ENCODE measurements at places on chromosomes 11 and 22.

DNA sequence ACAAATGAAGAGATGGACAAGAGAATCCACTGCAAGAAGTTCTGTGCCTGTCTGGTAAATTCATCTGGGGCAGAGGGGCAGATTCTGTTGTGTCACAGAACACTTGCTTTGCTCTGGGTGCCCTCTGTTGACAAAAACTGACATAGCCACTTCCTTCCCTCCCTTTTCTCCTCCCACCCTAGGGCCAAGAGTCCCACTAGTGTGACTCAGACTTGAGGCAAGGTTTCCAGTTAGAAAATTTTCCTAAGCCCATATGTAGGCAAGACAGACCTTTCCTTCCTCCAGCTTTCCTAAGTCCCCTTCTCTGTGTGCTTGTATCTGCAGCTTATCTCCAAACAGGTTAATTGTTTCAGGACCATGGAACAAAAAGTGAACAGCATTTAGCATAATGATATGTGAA lies 106.8 kb downstream of the RBFOX2 start:
- DNase-seq: peak; percentile 10

- no peak for DNase-seq
Observed at GRCh38 chr11:92964471-92964870, 5.0 kb upstream of the MTNR1B start.

GRCh38 chr22:39546889-39547586 lies 14.5 kb upstream of the RPS19BP1 start:
- DNase-seq: no peak

DNA sequence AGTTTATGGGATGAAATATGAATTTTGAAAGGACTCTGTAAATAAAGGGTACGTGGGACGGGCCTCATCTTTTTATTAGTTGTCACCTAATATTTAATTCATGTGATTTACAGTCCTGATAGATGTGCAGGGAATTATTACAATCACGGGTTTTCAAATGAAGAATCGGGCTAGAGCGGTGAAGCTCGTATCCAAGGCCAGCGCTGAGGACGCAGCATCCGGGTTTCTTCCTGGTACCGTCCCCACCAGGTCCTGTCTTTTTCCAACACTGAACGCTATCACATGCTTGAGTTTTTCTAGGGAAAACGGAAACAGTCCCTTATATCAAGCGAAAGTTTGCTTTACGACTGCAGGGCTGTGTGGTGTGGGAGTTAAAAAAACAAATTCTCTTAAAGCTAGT lies 787 bp downstream of the SMDT1 start:
- no peak for DNase-seq

DNA sequence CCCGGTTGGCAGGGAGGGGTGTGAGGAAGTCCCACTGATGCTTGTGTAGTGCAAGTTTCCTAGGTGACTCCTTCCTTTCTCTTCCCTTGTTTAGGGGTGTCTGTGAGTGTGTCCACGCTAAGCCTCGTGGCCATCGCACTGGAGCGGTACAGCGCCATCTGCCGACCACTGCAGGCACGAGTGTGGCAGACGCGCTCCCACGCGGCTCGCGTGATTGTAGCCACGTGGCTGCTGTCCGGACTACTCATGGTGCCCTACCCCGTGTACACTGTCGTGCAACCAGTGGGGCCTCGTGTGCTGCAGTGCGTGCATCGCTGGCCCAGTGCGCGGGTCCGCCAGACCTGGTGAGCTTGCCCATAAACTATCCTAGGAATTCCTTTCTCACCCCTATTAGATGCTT lies 10.4 kb downstream of the CCKBR start:
- DNase-seq: no peak

DNA sequence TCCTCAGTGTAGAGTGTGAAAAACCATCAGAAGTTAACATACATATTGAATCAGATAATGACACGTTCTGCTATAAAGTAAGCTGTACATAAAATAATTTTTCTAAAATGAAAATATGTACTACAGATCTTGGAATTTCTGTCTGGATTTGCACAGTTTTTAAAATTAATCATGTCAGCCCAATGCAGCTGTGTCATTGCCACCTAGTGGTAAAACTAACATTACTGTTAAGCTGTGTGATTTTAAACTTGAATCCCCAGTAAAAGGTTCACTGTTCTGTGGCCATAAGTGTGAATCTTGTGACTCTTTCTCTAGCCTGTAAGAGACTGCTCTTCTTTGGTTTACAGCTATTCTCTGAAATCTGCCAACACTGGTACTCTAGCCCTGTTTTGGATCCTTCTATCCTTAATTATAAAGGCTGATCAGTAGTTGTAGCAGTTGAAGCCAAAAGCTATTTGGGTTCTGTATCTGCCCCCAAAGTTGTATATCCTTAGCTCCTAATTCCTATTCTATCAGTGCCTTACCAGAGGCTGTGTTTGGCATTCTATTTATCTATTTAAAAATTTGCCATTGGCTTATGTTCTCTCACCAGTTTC lies 4.0 kb downstream of the JRKL start:
- DNase-seq: no peak
